ENCODE measurements at places on chromosomes 3 and 15.
A peak's percentile ranks its signal among the peaks of the same experiment; 100 is the strongest.

GRCh38 chr3:80018375-80018774 lies 250.6 kb upstream of the ROBO1 start:
- no peak for DNase-seq

GRCh38 chr15:80507638-80508316 lies 103.6 kb downstream of the ARNT2 start:
- DNase-seq = no peak

DNA sequence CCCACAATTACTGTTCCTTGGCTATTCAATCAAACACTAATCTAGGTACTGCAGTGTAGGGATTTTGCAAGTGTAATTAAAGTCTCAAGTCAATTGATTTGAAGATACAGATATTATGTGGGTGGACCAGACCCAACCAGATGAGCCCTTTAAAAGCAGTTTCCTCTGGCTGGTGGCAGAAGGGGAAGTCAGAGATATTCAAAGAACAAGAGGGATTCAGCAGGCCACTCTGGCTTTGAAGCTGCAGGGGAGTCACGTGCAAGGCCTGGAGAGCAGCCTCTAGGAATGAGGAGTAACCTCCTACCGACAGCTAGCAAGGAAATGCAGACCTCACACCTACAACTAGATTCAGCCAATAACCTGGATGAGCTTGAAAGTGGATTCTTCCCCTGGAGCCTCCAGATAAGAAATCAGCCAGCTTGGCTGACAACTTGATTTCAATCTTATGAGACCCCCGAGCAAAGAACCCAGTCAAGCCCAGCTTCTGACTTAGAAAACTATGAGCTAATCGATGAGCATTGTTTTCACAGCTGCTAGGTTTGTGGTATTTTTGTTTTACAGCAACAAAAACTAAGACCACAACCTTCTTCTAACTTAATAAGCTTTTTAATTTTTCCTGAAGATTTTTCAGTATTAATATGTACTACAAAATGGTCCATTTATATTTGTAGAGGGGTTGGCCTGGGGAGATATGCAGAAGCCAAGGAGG lies 13.4 kb downstream of the HACD2 start:
- no peak for DNase-seq

- DNase-seq = no peak
These were observed 128.8 kb upstream of the AADACL2 start for GRCh38 chr3:151604891-151605290.

DNA sequence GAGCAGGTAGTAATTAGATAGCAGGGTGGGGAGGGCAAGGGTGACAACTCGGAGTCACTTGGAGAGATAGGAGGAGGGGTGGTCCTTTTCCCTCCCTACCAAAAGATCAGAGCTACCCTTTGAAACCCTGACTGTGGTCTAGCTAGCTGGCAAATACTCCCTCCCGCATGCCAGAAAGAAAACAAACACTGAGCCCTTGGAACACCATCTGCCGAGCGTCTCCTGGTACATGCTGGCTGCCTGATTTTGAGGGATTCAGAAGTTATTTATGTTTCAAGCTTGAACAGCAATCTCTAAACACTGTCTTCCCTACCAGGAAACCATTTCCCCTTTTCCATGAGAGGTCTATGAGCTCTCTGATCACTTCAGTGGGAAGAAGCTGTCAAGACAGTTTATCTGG lies 291.6 kb upstream of the CFAP20DC start:
- DNase-seq = no peak

DNA sequence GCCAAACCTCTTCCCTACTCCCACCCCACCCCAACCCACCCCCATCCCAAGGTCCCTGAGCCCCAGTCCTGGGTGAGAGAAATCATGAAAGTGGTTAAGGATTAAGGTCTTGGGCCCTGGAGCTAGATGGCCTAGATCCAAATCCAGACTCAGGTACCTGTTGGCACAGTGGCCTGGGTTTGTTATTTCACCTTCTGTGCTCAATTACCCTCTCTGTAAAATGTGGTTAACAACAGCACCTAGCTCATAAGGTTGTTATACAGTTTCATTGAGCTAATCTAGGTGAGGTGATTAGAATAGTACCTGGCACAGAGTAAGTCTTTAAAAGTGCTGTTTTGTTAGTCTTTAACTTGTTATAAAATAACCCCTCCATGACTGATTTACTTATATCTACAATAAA lies 6.4 kb upstream of the SNUPN start:
- DNase-seq = no peak

- DNase-seq = no peak
These were observed 34.1 kb downstream of the ATP10A start for GRCh38 chr15:25829073-25829472.

- no peak for DNase-seq
These were observed 203.6 kb downstream of the EDEM1 start for GRCh38 chr3:5390936-5391625.

- DNase-seq = no peak
These were observed 114.4 kb downstream of the VGLL4 start for GRCh38 chr3:11529281-11529680.

DNA sequence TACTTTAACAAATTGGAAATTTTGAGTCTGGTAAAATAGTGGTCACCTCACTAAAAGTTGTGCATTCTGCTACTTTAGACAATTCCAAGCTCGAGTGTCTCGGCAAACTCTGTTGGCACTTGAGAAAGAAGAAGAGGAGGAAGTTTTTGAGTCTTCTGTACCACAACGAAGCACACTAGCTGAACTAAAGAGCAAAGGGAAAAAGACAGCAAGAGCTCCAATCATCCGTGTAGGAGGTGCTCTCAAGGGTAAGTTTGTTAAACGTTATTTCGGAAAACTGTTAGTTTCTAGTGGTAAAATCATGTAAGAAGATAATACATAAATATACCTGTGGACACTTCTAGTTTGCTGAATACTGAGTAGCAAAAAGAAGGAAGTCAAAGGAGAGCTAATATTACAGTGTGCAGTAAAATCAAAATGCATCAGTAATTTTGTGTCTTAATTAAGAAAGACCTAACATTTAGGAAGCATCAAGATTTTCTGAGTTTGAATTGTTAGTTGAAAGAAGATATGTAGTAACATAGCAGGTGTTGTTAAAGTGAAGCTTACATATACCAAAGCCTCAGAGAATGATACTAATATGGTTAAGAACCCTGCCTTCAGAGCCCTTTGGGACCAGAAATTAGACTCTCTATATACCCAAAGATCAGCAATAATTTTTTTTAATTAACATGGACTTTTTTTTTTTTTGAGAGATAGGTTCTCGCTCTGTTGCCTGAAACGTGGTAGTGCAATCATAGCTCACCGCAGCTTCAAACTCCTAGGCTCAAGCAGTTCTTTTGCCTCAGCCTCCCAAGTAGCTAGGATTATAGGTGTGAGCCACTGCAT lies 23.0 kb downstream of the BUB1B start:
- DNase-seq = no peak

- no peak for DNase-seq
These were observed 78.6 kb downstream of the ADAMTS7 start for GRCh38 chr15:78732634-78733033.

GRCh38 chr15:82831894-82832600 lies 22.6 kb downstream of the WHAMM start:
- no peak for DNase-seq

- DNase-seq = no peak
These were observed 36.5 kb upstream of the CBLB start for GRCh38 chr3:105905328-105905727.

- no peak for DNase-seq
These were observed 10.6 kb downstream of the FSTL1 start for GRCh38 chr3:120440001-120440703.

GRCh38 chr15:50881121-50882048 lies 27.1 kb upstream of the AP4E1 start:
- no peak for DNase-seq

DNA sequence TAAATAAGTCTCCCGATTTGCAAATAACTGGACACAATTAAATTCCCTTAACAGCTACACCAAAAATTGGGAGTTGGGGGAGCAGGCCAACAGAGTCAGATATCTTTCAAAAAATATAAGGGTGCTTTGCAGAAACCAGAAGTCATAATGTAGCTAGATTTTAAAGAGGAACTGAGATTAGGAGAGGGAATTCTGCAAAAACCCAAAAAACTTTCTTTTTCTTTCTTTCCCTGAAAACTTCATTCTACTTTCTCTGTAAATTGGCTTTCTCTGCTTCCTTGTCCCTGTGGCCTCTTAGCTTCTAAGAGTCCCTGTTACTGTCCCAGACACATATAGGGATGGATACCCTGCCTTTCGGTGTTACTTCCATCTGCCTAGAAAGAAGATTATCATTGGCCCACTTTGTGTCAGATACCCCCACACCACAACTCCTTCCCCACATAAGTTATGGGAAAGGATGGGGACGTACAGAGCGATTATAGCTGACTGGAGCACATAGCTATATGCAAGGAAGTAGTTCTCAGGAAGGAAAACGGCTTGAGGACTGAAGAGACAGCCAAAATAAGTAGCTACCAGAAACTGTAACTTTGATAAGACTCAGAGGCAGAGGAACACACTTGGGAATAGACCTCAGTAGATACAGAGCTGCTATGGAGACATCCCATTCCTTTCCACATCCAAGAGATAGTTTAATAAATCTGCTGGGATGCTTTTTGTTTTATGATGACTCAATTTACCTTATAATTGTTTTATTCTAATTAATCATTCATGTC lies 129.1 kb upstream of the TGFBR2 start:
- DNase-seq = no peak

DNA sequence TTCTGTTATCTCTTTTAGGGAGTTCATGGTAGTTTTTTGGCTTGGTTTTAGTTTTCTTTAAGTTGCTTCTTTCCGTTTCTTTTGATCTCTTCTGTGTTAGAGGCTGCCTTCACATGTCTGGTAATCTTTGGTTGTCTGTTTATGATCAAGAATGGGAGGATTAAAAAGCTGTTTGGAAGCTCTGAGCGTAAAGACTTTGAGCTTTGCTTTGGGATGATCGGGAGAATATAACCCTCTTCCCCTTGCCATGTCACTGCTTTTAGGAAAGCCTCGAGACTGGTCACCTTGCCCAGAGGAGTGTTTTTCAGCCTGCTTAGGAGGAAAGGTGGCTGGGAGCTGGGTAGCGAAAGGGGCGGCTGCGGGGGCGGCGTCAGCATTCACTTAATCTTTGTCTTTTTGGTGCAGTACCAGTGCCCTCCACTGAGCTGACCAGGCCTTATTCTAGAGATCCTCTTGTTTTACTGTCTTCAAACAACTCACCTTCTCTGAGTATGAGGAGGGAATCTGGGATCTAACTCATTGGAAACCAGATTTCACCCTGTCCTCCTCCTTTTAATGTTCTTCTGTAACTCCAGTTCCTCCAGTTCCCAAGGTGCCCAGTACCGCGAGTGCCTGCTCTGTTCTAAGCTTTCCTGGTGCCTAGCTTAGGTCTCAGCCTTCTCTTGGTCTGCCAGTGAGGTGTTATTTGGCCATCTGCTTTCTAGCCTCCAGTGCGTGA lies 15.5 kb downstream of the TATDN2 start:
- peak; percentile 67 for DNase-seq

DNA sequence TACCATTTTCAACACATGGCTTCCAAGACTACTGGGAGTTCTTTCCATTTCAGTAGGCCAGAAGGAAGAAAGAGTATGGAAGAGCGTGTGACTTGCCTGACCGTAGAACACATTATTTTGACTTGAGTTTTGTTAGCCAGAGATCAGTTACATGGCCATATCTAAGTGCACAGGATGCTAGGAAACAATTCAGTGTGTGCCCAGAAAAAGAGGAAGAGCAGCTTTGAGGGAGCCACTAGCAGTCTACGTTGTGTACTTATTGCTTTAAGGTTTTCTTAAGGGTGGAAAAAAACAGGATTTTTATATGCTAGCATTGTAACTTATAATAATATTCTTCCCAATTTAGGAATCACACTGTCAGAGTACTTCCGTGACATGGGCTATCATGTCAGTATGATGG lies 44.1 kb upstream of the GRAMD1C start:
- no peak for DNase-seq

GRCh38 chr3:179146911-179147513 lies 1.1 kb upstream of the PIK3CA start:
- DNase-seq = peak; percentile 25

- no peak for DNase-seq
These were observed 269.4 kb upstream of the RBMS3 start for GRCh38 chr3:29011441-29011840.

DNA sequence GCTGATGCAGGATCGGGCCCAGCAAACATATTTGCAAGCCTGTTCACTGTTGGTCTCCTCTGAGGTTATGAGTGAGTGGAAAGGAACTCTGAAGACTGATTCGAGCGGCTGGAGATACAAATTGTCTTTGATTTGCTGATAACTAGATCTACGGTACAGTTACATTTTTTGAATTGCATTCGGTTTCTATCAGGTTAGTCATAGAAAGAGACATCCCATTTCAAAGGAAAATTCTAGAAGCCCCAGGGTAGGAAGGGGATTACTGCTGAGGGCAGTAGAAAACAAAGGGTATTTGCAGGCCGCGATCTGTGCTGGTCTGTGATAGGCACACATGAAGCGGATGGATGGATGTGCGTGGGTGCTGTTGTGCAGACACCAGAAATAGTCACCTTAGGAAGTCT lies 228.4 kb downstream of the ITPR1 start:
- no peak for DNase-seq

GRCh38 chr15:58026552-58026951 lies 39.0 kb downstream of the ALDH1A2 start:
- DNase-seq = no peak

GRCh38 chr3:172150268-172150667 lies 110.9 kb downstream of the FNDC3B start:
- no peak for DNase-seq

- no peak for DNase-seq
These were observed 37.3 kb upstream of the PDE8A start for GRCh38 chr15:84944311-84944710.

Measured in HEK293T (cell line).